NCI-H1048 (cell line): ENCODE measurements at places on chromosomes 1 and 21.

DNA sequence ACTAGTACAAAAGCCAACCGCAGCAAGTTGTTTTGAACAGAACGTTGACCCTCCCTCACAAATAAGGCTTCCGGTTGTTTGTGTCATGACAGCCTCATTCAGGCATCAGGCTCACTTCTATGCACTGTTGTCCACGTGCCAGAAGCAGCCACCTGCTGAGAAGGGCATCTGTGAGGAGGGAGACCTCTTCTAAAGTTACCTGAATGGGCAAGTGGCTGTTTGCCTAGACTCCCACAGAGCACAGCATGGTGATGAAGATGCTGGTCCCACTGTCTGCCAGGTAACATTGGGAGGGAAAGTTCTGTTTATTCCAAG is 176.1 kb downstream of the CLIC6 start:
- DNase-seq = no peak

DNA sequence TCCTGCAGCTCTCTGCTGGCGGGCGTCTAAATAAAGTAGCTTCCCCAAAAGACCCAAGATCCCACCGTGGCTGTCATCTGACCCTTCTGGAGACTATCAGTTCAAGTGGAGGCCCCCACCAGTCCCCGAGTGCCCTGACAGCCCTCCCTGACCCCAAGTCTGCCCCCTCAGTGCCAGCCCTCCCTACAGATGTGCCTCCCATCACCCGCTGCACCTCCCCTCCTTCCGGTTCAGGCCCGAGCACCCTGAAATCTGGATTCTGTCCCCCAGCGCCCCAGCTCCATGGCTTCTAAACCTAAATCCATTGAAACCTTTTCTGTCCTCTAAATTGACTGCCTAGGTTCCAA is 595 bp downstream of the IL10RB start:
- no peak for DNase-seq

GRCh38 chr1:19680644-19681043 is 16.0 kb downstream of the HTR6 start:
- DNase-seq = no peak

DNA sequence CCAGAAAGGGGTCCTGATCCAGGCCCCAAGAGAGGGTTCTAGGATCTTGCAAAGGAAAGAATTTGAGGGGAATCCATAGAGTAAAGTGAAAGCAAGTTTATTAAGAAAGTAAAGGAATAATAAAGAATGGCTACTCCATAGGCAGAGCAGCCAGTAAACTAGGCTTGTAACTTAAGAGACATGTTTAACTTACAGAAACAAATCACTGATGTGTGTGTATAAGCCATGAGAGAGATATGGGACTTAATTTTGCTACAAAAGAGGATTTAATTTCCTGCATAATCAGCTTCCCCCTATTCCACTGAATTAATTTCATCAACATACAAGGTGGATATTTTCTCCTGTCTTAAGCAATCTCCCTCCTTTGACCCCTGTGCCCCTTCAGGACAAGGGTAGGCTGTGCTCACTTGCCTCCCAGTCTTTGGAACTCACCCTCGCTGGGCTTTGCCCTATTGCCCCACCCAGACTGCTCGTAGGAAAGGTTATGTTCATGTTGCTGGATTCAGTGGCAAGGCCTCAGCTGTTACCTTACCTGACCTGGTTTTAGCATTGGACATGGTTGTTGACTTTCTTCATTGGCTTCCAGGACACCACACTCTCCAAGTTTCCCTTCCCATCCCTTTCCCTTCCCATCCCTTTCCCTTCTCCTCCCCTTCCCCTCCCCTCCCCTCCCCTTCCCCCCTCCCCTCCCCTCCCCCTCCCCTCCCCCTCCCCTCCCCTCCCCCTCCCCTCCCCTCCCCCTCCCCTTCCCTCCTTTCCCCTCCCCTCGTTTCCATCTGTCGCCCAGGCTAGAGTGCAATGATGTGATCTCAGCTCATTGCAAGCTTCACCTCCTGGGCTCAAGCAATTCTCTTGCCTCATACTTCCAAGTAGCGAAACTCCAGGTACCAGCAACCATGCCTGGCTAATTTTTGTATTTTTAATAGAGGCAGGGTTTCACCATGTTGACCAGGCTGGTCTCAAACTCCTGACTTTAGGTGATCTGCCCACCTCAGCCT is 44.6 kb downstream of the TBCE start:
- DNase-seq = no peak

GRCh38 chr1:74933500-74933899 is 200.5 kb downstream of the TYW3 start:
- DNase-seq = no peak

DNA sequence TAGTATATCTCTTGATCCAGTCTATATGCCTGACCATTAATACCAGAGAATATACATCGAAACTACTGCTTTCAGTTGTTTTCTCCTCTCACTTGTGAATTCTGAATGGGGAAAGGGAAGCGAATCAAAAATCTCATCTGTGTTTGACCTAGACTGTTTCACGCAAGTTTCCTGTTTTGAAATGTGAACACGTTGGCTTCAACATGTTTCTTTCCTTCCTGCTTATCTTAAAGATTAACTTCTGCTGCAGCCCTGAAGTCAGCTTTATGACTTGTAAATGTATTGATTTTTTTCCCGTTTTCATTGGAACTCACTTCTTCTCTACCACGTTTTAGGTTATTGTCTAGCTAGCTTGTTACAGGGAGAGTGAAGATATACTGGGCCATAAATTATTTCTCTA is 49.9 kb downstream of the SNX27 start:
- DNase-seq = no peak

DNA sequence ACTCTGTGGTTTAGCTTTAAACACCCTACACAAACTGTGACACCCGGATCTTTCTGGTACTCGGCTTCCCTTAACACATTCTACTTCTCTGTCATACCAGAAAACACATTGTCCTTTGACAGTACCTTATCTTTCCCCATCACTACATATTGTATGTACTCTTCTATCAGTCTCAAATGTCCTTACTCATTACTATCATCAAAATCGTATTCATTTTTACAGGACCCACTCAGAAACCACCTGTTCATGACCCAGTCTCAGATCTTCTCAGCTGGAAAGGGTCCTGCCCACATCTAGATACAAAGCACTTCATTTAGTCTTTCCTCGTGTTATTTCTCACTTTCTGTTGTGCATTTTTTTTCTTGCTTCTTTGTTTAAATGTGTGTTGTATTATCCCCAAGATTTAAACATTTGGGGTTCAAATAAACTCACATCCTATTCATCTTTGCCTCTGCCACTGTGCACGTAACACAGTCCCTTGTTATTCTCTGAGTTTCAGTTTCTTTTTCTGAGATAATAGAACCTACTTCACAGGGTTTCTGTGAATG is 27.7 kb downstream of the CD34 start:
- DNase-seq = no peak

- DNase-seq = peak; percentile 34
Observed at GRCh38 chr1:26530895-26531598, 1.5 kb downstream of the RPS6KA1 start.

DNA sequence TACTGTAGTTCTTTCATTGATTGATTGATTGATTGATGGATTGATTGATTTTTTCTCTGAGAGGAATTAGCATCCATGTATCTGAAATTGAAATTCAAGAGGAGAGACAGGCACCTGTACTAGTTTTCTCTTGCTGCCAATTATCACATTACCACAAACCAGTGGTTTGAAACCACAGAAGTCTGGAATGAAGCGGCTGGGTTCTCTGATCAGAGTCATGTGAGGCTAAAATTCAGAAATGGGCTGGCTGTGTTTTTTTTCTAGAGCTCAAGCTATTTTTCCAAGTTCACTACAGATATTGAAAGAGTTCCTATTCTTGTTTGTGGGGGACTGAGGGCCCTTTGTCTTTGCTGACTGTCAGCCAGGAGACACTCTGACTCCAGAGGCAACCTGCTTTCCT is 10.0 kb downstream of the NBPF3 start:
- DNase-seq = no peak

- no peak for DNase-seq
Observed at GRCh38 chr21:38688068-38688467, 117.7 kb upstream of the ETS2 start.

DNA sequence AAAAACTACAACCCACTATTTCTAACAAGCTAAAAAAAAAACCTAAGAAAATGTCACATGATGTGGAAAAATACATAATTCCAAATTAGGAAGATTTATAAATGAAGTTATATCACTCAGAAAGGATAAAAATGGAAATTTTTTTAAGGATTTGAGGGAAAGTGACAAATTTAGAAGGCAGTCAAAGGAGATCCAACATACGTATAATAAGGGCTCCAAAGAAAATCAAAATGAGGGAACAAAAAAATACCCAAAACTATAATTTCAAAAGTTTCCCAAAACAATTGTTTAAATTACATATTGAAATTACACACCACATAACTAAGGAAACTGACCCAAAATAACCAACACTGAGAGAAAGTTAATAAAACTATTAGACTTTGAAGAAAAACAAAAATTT is 381.1 kb upstream of the KAZN start:
- no peak for DNase-seq

DNA sequence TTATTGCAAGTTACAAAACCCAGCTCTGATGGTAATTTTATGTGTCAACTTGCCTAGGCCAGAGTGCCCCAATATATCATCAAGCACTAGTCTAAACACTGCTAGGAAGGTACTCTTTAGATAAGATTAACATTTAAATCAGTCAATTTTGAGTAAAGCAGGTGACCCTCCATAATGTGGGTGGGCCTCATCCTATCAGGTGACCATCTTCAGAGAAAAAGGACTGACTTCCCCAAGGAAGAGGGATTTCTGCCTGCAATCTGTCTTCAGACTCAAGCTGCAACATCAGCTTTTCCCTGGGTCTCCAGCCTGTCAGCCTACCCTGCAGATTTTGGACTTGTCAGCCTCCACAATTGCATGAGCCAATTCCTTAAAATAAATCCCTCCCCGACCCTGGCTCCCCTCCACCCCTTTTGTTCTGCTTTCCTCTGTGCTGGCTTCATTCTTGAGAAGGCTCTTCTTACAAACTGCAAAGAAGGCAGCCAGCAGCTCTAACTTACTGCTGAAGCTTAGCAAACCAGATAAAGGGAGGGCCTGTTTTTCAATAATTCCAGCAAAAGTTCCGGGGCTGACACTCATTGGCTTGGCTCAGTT is 56.4 kb upstream of the RUNX3 start:
- DNase-seq = no peak

GRCh38 chr1:55212349-55213150 is 2.6 kb downstream of the USP24 start:
- DNase-seq = no peak

- DNase-seq = no peak
Observed at GRCh38 chr1:186629341-186629740, 50.9 kb downstream of the PTGS2 start.

- DNase-seq = no peak
Observed at GRCh38 chr1:201379733-201380242, 2.3 kb upstream of the TNNT2 start.

DNA sequence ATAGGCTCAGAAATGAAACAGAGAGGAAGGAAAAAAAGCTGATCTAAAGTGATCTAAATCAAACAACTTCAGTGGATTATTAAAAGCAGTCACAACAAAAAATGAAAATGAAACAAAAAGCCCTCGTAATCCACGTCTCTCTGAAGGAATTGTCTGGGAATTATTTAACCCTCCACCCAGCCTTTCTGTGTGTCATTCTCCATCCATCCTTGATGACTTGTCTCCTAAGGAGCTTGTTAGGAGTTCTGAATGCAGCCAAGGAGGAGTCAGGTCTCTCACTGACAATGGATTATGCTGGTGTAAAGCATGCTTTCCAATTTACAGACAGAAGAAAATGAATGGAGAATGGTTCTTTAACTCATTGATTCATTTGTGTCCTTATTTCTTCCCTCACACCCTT is 359.3 kb upstream of the RUNX1 start:
- DNase-seq = no peak

DNA sequence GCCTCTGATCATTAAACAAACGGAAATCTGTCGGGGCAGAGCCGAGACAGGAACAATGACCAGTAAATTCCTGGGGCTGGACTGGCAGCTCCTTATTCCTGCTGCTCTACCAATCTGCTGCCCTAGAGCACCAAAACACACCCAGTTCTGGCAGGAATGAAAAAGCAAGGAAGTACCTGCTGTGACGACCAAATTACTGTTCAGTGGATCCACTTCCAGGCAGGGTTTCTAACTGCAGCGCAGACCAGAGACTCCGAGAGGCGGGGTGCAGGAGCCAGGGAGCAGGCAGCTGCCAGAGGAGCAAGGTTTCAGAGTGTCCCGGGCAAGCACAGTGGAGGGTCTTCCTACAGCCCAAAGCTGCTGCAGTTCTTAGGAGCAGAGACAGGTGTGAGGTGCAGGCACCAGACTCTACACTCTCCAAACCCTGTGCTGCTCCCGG is 32.4 kb downstream of the KANK4 start:
- no peak for DNase-seq

DNA sequence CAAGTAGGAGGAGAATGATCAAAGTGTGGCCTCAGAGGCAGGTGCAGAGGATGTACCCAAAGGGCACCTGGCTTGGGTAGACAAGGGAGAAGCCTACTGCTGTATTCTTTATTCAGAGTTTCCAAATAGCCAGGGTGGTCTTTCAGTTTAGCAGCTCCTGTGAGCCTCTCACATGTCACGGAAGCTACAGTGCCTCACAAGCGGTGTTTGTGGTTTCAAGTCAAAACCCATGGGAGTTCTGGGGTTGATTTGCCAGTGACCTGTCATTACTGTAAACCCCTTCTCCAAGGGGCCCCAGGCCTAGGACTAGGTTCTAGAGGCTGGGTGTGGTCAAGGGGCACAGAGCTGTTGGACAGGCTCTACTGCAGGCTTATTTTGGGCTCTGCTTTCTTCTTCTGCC is 10.2 kb upstream of the IL10 start:
- DNase-seq = no peak

DNA sequence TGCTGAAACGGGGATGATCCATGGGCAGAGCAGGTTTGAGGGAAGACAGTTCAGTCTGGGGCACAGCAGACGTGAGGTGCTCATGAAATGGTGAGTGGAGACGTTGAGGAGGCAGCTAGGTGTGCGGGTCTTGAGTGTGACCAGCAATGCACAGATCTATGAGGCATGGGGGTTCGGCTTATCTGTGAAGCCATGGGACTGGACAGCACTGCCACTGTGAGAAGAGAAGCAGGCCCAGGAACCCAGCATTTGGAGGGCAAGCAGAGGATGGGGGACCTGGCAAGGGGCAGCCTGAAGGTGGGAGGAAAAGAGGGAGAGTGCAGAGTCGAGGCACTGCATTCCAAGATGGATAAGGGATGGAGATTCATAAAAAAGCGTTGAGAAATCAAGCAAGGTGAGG is 8.0 kb downstream of the CSF1 start:
- DNase-seq = no peak
